Stimulated activated CD4-positive, alpha-beta T cell treated with anti-CD3 and anti-CD28 coated beads, Interleukin-15, amount 100 ng/mL, for 24 hours (primary cell): ENCODE measurements at places on chromosomes 2 and 18.

DNA sequence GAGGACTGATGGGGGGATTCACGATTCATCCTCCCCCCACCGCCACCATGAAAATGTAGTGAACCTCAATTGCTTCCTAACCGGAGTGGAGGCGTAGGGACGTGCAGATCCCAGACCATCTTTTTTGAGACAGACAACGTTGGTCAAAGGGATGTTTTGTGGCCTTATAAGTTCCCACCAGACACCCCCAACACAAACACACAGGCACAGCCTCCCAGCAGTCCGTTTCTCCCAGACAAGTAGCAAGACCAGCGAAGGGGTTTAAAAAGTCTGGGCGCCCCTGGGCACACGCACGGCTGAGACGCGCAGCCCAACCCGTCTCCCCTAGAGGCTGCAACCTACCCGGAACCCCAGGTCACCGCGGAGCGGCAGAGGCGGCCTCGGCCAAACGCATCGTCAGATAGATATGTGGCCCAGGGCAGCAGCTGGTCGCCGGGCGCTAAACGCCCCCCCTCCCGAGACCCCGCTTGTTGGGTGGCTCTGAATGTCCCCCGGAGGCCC lies 1.3 kb downstream of the GBX2 start:
- no peak for DNase-seq

DNA sequence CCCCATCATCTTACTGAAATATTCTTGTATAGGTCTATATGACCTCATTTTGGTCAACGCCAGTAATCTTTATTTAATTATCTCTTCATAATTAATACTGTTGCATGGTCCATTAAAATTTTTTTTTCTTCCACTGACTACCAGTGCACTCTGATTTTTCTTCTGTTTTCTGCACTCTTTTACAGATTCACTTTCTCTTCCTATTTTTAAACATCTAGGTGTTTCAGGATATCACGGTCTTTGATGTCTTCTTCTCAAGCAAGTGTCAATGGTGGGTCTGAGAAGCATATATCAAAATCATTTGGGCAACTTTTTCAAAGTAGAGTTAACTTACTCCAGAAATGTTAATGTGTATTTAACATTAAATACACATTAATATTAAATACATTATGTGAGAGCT lies 51.4 kb downstream of the CCDC141 start:
- no peak for DNase-seq

DNA sequence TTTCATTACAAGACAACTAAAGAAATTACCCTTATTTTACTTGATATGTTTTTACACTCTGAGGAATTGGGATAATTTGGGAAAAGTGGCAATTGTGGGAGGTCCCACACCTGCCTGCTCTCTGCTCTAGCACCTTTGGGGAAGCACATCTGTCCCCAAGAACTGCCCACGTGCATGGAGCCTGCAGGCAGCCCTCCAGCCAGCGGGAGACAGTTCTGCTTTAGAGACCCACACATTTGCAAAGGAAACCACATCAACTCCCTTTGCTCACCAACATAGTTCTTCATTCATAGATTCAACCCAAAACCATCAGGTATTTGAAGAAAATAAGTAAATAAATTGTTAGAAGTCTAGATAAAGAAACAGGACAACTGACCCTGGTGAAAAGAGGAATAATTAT lies 239.9 kb upstream of the ID2 start:
- DNase-seq = no peak

- peak; percentile 57 for DNase-seq
Measured at GRCh38 chr2:216057688-216058193, 23.9 kb downstream of the PECR start.

- no peak for DNase-seq
Measured at GRCh38 chr18:54973046-54973445, 13.8 kb upstream of the CCDC68 start.

- no peak for DNase-seq
Measured at GRCh38 chr2:138447889-138448570, 53.5 kb upstream of the SPOPL start.

- no peak for DNase-seq
Measured at GRCh38 chr18:23416298-23416697, 36.8 kb upstream of the RIOK3 start.

DNA sequence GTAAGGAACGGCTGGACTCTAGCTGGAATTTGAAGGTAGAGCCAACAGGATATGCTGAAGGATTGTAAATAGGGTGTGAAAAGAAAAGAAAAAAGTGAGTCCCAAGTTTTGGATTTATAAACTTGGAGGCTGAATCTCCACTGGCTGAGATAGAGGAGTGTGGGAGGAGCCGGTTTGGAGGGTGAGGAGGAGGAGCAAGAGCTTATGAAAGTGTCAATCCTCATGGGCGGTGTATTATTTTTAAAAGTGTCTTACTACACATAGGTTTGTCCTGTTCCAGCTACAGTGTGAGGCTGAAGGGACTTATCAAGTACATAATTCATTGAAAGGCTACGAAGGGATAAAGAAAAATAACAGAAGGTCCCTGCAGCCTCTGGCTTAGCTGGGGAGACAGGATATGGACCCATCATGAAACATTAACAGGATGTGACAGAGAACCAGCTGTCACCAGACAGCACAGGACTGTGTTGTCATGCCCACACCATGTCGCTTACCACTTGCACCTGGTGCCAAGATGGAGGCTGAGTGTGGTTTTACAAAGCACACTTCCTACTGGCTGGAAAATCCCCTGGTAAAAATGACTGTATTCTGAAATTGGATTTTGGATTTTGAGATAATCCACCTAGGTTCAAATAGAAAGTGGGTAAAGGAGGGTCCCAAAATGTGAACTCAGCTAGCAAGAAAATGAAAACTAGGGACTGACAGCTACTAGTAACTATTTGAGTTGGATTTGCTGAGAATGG lies 2.5 kb upstream of the MREG start:
- peak; percentile 69 for DNase-seq

GRCh38 chr2:179447839-179448447 lies 183.3 kb upstream of the SESTD1 start:
- no peak for DNase-seq

DNA sequence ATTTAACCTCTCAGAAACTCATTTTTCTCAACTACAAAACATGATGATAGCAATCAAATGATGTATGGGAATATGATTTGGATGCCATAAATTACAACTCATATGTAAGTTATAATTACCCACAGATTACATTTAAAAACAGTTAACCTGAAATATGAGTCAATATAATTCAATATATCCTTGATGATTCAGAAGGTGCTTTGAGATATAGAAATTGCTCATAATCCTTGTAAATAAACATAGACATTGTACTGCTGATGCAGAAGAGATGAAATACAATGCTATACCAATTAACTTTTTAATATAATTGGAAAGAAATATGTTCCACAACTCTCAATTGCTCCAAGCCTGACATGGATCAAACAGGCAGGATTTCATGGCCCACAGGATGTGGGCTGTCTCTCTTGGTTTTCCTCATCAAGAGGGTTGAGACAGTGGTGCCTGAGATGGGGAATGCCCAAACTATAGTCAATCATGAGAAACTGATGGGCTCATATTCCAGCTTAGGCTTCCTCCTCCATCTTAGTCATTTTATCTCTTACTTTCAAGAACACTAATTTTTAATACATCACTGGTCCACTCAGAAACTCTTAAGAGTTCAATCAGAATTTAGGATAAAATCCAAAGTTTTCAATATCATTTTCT lies 49.4 kb downstream of the NCKAP5 start:
- no peak for DNase-seq

GRCh38 chr2:226048611-226049010 lies 649.1 kb downstream of the NYAP2 start:
- no peak for DNase-seq

DNA sequence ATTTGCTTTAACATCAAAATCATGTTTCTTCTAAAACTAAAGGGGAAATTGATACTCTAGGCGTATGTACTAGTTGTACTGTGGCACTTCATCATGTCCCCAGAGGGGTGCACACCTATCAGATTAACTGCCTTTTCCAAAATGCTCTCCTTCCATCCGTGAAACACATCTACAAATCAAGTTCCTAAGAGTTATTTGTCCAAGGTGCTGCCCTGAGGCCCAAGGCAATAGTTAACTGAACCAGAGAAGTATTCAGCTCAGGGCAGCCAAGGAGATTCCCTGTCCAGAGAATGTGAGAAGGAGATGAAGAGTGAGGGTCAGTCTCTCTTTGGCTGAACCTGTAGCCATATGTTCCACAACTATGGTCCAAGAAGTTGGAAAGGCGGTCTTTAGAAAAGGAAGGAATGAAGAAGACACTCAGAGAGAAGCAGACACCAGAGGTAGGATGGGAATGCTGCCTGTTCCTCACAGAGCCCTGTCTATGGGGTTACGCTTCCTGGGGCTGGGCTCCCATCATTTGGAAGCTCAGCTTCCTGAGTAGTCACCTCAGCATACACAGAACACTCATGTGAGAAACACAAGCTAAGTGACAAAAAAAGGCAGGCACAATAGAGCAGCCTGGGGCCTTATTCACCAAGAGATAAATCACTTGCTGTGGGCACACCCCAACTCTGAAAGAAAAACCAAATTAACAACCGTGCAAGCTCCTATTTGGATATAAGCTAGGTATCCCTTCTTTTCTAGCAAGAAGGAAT lies 55.6 kb downstream of the ANKRD44 start:
- DNase-seq = no peak

DNA sequence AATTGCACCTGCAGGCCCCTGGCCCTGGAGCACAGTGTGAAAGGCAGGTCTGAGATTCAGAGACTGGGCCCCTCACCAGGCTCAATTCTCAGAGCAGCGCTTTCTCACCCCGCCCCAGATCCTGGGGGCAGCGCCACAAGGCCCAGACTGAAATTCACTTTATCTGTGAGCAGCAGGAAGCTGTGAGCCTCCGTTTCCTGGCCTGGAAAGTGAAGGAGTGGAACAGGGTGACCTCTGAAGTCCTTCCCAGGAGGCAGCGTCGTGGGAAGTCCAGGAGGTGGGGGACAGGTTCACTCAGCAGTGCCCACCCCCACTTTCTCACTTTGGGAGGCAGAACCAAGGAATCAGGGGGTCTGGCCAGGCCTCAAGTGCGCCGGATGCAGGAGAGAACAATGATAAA lies 235.4 kb downstream of the NDUFA10 start:
- DNase-seq = no peak

DNA sequence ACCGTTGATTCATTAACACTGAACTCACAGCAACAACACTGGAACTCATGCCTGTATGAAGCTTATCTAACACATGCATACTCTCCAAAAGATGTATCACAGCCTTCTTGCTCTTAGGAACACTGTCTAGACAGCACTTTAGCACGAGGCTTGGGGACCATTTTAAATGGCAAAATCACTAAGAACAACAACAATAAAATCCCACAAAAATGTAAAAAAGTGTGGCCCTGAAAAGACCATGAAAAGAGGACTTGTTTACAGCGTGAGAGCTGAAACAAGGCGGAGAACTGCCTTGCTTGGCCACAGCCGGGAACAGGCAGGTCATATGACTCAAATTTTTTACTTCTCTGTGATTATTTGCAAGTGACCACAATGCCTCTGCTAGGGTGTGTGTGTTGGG lies 48.1 kb downstream of the CHN1 start:
- DNase-seq = no peak

GRCh38 chr2:143792602-143793001 lies 663.4 kb downstream of the ARHGAP15 start:
- DNase-seq = no peak

GRCh38 chr2:12110074-12110473 lies 363.6 kb downstream of the LPIN1 start:
- DNase-seq = peak; percentile 10

GRCh38 chr2:133415210-133415876 lies 152.9 kb downstream of the NCKAP5 start:
- no peak for DNase-seq

GRCh38 chr18:45589356-45590035 lies 25.8 kb upstream of the SLC14A2 start:
- DNase-seq = no peak

GRCh38 chr2:123894167-123894566 lies 130.9 kb upstream of the CNTNAP5 start:
- DNase-seq = no peak

DNA sequence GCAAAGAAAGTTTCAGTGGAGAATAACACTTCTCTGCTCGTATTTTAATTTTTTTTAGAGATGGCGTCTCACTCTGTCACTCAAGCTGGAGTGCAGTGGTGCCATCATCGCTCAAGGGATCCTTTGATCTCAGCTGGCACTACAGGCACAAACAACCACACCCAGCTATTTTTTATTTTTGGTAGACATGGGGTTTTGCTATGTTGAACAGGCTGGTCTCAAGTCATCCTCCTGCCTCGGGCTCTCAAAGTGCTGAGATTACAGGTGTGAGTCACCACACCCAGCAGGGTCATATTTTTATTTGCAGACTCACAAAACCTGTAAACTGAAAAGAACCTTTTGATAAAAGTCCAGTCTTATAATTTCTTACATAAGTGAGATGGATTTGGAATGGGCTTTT lies 2.6 kb downstream of the TRAK2 start:
- peak; percentile 31 for DNase-seq

GRCh38 chr2:28036307-28036706 lies 145.8 kb downstream of the BABAM2 start:
- DNase-seq = no peak

- no peak for DNase-seq
Measured at GRCh38 chr2:175207741-175208438, 26.4 kb upstream of the ATP5MC3 start.

DNA sequence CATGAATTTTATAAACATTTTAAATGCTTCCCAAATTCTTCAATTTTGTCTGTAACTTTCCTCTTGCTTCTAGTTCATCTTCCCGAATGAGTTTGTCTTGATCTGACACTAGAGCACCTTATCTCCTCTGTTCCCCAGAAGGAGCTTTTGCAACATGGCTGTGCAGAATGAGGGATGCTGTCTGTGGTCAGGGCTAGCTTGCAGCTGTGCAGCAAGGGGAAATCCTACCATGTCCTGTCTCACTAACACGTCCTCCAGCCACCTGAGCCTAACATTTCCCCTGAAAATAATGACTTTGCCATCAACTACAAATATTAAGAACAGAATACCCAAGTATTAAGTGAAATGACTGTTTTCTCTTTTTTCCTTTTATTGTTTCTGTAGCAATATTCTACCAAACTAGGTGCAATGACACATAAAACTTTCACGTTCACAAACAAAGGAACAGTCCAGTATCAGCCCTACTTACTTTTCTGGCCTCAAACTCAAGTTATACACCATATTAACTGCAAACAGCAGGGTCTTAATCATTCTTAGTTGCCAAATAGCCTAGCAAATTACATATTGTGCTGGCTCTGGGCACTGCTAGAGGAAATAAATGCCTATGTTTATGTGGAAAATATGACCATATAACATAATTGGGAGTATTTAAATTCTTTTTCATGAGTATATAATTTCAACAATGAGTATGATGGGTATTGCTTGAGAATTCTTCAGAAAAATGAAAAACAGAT lies 423.3 kb downstream of the CMPK2 start:
- no peak for DNase-seq

- peak; percentile 95 for DNase-seq
Measured at GRCh38 chr2:37231241-37232130, at the start of the genes CEBPZ and NDUFAF7. CEBPZ (minus strand) TSS chr2:37231596; CDS start chr2:37231567, 29 bp downstream. NDUFAF7 (plus strand) TSS chr2:37231658; CDS start chr2:37231706, 48 bp downstream.

GRCh38 chr18:63040788-63041410 lies 278.7 kb downstream of the BCL2 start:
- DNase-seq = peak; percentile 20

DNA sequence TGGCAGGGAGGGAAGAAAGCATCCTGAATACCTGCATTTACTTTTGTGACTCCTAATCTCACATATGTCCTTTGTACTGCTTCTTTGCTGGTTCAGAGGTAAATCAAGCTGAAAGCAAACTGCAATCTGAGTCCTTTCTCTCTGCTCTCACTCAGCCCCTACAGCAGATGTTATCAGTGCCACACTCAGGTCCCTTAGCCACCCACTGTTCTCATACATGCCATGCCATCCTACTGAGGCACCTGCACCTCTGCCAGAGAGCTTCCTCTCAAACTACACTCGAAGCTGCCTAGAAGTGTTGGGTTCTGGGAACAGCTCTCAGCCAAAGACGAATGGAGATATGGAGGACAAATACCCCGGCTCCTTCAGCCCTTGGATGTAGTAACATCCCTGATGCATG lies 244.5 kb downstream of the TXNL1 start:
- no peak for DNase-seq
